ENCODE measurements at places on chromosomes 12 and 14. TPM values are rescaled to one million over a fixed set of nuclear protein-coding genes. Genes with fewer than 3 reads are reported as not detected.

The VPS29 gene
- 84.4 TPM for total RNA-seq

The AICDA gene
- not detected for total RNA-seq

The NYNRIN gene
- 0.16 TPM for total RNA-seq

The KRT2 gene
- not detected for total RNA-seq

The KRT4 gene
- total RNA-seq = not detected

The RPGRIP1 gene
- total RNA-seq = 0.14 TPM

The P2RX2 gene
- not detected for total RNA-seq

The RBP5 gene
- total RNA-seq = not detected

- DNase-seq = no peak
Measured at GRCh38 chr12:130705178-130705822, 10.8 kb downstream of the RIMBP2 start.

DNA sequence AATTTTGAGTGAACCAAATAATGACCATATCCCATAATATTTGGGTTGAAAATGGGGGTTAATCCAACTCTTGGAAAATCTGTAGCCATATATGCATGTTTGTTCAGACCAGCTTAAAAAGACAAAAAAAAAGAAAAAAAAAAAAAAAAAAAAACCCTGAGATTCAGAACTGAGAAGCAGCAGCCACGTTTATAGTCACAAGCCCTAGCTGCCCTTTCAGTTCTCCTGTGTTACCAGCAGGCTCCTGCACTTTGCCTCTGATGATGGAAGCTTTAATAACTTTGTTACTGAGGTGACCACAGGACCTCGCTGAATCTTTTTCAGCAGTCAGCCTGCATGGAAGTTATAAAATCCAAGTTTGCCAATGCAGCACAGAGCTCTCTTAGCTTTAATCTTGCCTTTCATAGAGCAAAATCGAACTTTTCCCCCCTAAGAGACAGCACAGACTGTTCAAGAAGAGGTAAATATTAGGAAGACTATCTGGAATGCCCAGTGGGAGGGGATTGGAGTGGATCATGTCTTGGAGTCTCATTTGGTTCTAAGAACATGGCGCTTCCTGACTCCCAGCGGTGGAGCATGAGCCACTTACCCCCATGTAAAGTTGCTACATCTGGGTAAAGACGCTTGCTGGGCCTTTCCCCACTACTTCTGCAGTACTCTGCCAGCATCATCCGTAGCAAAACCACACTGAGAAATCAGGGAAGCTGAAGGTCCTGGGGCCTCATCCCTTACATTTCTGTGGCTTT lies 20.6 kb downstream of the GNG2 start:
- no peak for DNase-seq

GRCh38 chr14:50333014-50333509 lies 20.9 kb downstream of the DMAC2L start:
- no peak for DNase-seq

DNA sequence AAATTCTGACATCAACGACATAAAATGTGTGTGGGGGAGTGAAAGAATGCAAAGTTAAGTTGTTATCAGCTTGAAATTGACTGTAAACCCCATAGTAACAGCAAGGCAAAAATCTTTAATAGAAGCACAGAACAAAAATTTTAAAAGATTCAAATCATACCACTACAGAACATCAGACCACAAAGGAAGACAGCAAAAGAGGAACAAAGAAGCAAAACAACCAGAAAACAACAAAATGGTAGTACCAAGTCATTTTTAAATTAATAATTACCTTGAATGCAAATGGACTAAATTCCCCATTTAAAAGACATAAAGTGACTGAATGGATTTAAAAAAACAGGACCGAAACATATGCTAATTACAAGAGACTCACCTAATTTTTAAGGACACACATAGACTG lies 31.3 kb downstream of the A2M start:
- DNase-seq = no peak

- no peak for DNase-seq
Measured at GRCh38 chr12:51798501-51798900, 50.0 kb downstream of the FIGNL2 start.

DNA sequence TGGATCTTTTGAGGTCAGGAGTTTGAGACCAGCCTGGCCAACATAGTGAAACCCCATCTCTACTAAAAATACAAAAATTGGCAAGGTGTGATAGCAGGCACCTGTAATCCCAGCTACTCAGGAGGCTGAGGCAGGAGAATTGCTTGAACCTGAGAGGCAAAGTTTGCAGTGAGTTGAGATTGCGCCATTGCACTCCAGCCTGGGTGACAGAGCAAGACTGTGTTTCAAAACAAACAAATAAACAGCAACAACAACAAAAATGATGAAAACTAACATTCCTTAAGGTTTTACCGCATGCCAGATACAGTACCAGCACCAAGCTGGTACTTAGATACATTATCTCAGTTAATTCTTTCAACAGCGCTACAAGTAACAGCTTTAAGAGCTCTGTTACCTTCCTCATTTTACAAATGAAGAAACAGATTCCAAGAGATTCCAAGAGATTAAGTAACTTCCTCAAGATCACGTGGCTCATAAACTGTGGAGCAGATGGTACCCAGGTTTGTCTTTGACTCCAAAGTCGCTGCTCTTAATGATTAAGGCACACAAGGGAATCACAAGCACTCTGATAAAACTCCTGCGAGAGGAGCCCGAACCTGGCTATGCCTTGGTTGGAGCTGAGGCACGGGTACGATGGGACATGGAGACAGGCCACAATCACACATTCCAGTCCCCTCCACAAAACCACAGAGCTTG lies 17.7 kb upstream of the PLEK2 start:
- no peak for DNase-seq

DNA sequence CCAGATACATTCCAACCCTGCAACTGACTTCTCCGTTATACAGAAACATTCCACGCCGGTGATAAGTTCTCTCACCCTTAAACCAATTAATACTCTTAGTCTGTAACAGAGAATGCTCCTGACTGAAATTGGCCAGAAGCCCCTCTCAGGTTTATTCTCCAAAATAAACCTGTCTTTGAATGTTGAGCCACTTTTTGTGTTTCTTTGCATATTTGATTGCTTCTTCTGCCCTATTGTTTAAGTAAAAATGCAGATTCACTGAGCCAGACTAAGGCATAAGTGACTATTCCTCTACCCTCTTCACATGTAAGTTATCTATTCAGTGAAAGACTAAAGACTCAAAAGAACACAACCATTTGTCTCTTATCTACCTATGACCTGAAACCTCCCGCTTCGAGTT lies 3.6 kb upstream of the AVPR1A start:
- no peak for DNase-seq
